ENCODE measurements at places on chromosomes 16 and 17.

DNA sequence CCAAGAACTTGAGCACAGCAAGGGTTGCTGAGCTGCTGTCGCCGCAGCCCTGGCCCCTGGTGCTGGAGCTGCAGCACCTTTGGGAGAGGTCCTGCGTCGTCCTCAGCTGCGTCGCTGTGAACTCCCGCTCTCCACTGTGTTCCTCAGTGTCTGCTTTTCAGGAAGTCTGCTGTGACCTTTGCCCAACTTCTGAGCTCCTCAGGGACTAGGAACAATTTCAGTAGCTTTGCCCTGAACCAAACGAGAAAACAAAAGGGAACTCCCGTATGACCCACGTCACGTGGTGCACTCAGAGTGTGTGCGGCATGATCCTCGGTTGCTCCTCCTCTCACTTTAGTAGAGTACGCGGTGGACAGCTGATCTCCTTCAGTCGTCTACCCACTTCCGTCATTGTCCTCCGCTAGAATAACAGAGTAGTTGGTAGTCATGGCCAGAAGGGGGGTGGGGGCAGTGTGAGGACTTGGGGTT lies 44.2 kb downstream of the WDR45B start:
- DNase-seq, result no peak

- no peak for DNase-seq
These were observed 23.0 kb downstream of the KNOP1 start for GRCh38 chr16:19694989-19695388.

DNA sequence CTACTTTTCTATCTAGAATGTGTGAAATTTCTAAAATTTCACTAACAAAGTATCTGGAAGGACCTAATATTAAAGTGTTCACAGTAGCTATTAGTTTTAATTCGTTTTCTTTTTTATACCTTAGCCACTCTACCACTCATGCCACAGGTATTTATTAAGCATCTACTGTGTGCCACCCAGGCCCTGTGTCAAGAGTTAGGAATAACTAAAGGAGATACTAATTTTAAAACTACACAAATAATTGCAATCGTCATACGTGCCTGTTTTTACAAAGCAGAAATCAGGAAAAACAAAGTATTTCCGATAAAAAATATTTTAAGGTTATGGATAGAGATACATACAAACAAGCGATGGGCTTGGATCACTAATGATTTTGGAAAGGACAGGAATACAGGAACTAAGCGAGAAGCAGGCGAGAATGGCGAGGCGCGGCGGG lies 483 bp upstream of the EEF2K start:
- DNase-seq, result no peak

DNA sequence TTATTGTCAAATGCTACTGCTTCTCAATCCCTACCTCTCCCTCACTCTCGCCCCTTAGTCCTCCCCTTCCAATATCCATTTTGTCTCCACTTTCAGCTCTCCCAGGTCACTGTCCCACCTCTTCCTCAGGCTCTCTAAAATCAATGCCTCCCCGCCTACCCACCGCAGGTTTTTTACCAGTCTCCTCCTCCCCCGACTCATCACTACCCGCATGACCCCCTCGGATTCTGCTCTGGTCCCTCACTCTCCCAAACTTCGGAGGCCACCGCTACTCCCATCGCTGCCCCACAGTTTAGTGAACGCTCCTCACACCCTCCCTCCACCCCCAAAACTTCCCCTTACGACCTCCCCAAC lies 513 bp downstream of the CRLF3 start:
- no peak for DNase-seq

GRCh38 chr16:57137043-57137442 lies 44.7 kb downstream of the CPNE2 start:
- DNase-seq, result no peak

GRCh38 chr16:64019339-64019738 lies 1102.5 kb downstream of the CDH11 start:
- no peak for DNase-seq

DNA sequence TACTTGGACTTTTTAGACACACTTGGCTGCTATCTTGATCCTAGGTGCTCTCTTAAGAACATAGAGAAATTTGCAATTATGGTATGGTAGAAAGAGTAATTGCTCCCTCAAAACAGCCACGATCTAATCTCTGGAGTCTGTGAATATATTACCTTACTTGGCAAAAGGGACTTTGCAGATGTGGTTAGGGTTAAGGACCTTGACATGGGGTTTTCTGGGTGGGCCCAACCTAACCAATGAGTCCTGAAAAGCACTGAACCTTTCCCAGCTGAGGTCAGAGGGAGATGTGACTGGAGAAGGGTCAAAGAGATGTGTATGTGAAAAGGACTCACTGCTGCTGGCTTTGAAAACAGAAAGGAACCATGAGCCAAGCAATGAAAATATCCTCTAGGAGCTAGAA lies 26.7 kb upstream of the MED13 start:
- DNase-seq, result no peak

DNA sequence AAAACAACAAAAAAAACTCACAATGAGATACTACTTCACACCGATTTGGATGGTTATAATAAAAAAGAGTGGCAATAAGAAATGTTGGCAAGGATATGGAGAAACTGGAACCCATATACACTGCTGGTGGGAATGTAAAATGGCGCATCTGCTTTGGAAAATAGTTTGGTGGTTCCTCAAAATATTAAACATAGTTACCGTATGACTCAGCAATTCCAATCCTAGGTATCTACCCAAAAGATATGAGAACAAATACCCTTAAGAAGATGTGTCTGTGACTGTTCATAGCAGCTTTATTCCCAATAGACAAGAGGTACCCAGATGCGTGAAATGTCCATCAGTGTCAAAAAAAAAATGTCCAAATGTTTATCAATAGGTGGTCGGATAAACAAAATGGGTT lies 7.2 kb downstream of the CPPED1 start:
- no peak for DNase-seq

DNA sequence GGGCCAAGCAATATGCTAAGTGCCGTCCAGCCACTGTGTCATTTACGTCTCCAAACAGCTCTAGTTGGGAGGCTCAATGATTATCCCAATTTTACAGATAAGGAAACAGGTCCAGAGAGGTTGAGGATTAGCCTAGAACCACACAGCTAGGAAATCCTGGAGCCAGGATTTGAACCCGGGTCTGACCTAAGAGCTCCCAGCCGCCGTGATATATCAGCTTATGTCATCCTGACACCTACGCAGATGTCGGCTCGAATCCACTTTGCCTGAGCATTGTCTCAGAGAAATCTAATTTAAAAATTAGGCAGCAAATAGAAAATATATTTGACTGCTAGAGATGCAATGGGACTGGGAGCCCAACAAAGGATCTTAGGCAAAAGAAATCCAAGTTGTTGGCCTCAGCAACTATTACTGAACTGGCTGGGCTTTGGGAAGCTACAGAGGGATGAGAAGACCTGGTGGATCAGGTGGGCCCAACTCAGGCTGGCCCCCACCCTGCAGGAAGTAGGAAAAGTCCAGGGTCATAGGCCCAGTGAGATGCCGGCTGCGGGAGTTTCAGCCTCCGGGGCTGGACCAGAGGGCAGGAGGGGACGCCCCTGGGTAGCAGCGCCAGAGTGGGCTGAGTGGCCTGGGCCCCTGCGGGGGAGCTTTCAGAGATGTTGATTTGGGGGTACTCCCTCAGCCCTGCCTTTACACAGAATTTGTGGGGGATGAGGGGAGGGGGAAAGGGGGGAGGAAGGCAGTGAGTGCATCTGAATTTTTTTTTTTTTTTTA lies 35.1 kb upstream of the IL21R start:
- no peak for DNase-seq

DNA sequence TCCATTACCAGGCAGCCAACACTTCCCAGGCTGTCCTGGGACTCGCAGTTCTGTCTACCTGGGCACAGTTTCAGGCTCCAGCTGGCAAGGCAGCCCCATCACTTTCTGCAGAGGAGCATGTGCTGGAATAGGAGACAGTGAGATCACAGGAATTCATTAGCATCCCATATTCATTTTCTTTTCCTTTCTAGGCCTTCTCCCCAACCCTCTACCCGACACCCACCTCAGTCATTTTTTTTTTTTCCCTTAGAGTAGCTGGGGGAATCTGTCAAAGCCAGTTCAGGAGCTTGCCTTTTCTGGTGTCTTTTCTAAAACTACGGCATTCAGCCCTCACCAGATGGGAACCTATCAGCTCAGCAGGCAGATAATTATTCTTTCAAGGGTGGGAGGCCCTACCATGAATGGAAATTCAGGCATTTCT lies 42.4 kb upstream of the FBXO47 start:
- no peak for DNase-seq

GRCh38 chr17:19670908-19671307 lies 22.4 kb downstream of the ALDH3A2 start:
- no peak for DNase-seq
